ENCODE measurements at places on chromosomes 3 and 15. TPM values are rescaled to one million over a fixed set of nuclear protein-coding genes. Genes with fewer than 3 reads are reported as not detected.

Gene TRIM42
- total RNA-seq, result not detected

Gene KAT2B
- total RNA-seq, result 48.0 TPM

Gene POPDC2
- total RNA-seq, result 13.3 TPM

Gene SCAANT1
- total RNA-seq, result not detected

Gene ITIH1
- total RNA-seq, result not detected

Gene SLC41A3
- 70.9 TPM for total RNA-seq

Gene RBMS3
- 149 TPM for total RNA-seq

Gene CHRNA5
- 0.27 TPM for total RNA-seq

Gene FAM98B
- 8.0 TPM for total RNA-seq

Gene EFHB
- total RNA-seq, result 0.42 TPM

Gene IL5RA
- 1.8 TPM for total RNA-seq
